ENCODE measurements at places on chromosomes 16 and 17. TPM values are rescaled to one million over a fixed set of nuclear protein-coding genes. Genes with fewer than 3 reads are reported as not detected.

DNA sequence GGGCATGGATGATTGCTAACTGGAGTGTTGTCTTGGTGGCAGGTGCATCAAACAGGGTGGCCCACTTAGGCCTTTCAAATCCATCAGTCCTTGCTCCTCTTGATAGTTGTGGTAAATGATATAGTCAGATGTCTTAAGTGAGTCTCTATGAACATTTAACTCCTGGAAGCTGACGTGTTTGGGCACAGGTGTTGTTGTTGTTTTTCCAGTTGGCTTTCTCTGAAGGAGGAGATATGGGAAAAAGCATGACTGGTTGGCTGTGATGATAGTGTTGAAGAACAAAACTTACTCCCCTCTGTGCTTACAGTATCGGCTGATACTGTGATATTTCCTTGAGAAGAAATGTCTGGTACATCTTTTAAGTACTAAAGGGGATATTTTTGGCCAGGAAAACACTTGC lies 18.0 kb downstream of the TNRC6A start:
- peak overlapping the region; percentile 35 for H3K27ac ChIP-seq
- no peak overlapping the region for H3K4me3 ChIP-seq
- H3K4me1 ChIP-seq, result peaks cover 30% of the 10 kb centered on the region
- H3K27me3 ChIP-seq, result peaks cover 4% of the 10 kb centered on the region
- DNase-seq, result no peak
- H3K36me3 ChIP-seq, result no peaks in the 10 kb centered on the region

The PTGES3L gene
- total RNA-seq, result 4.1 TPM

The GLTPD2 gene
- not detected for total RNA-seq

DNA sequence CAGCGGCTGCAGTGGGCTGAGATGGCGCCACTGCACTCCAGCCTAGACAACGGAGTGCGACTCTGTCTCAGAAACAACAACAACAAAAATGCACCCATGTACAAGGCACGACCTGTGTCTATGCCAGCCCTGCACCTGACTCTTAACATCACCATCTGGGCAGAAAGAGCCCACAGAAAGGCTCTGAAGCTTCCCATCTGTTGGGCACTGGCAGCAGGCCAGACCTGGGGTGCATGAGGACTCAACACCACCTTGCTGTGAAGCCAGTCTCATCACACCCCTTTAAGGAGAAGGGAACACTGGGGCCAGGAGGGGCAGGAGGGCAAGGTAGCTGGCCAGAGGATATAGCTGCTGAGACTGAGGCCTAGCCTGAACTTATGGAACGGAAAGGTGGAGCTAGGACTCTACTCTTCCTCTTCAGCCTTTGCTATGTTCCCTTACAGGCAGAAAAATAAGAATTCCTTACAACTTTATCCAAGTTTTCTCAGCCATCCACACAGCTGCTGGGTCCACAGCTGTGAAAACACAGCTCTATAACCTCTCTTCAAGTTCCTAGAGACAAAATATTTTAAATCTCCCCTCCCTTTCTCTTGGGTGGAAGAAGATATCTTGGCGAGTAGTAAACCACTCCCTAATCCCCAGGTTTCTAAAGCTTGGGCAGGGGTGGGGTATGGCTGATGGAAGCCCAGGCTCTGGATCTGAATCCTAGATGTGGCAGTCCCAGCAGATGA lies 2.8 kb downstream of the ELOB start:
- H3K27ac ChIP-seq, result no peak overlapping the region
- H3K27me3 ChIP-seq, result peaks cover 20% of the 10 kb centered on the region
- no peak for DNase-seq
- peaks cover 13% of the 10 kb centered on the region for H3K4me1 ChIP-seq

The TVP23A gene
- total RNA-seq, result 8.4 TPM

DNA sequence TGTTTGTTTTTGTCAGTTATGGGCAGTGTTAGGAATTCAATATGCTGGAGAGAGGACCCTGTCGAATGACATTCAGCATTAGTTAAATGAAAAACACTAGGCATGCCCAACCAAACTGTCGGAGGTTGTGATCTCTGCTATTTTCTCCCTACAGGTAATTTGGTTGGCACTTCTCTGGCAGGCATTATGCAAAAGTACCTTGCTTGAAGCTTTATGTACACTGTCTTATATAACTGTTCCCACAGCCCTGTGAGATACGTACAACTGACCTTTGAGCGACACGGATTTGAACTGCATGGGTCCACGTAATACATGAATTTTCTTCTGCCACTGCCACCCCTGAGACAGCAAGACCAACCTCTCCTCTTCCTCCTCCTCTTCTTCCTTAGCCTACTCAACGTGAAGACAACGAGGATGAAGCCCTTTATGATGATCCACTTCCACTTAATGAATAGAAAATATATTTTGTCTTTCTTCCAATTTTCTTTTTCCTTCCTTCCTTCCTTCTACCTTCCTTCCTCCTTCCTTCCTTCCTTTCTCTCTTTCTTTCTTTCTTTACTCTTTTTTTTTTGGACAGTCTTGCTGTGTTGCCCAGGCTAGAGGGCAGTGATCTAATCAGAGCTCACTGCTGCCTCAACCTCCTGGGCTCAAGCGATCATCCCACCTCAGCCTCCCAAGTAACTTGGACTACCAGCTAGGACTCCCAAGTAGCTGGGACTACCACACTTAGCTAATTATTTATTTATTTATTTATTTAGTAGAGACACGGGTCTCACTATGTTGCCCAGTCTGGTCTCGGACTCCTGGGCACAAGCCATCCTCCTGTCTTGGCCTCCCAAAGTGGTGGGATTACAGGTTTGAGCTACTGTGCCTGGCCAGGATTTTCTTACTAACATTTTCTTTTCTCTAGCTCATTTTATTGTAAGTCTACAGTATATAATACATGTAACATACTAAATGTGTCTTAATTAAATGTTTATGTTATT lies 77.3 kb downstream of the WIPI1 start:
- no peaks in the 10 kb centered on the region for H3K36me3 ChIP-seq
- H3K27ac ChIP-seq, result no peak overlapping the region
- DNase-seq, result no peak
- no peak overlapping the region for H3K4me3 ChIP-seq
- peaks cover 14% of the 10 kb centered on the region for H3K4me1 ChIP-seq

GRCh38 chr17:19362277-19363113 lies at the start of gene B9D1:
B9D1 (minus strand) TSS chr17:19362723; CDS start chr17:19362569, 154 bp downstream.
- H3K4me1 ChIP-seq, result peaks cover 19% of the 10 kb centered on the region
- H3K27me3 ChIP-seq, result peaks cover 9% of the 10 kb centered on the region
- H3K4me3 ChIP-seq, result peak within 1 kb of the TSS; percentile 90
- no peaks in the 10 kb centered on the region for H3K36me3 ChIP-seq
- no peak within 1 kb of the TSS for H3K27ac ChIP-seq

The FBXL16 gene
- total RNA-seq, result 85.1 TPM

Data from glutamatergic neuron (in vitro differentiated cells).